ENCODE measurements at places on chromosomes 5 and 9.

GRCh38 chr5:18216016-18216415, 581.8 kb downstream of the TAF11L14 start:
- DNase-seq: no peak

GRCh38 chr9:16154521-16155078, 601.8 kb downstream of the CCDC171 start:
- DNase-seq: peak; percentile 34

GRCh38 chr5:91266184-91266705, 116.9 kb downstream of the ARRDC3 start:
- no peak for DNase-seq

GRCh38 chr5:125006011-125006685, 259.7 kb upstream of the ZNF608 start:
- DNase-seq: no peak

- DNase-seq: no peak
These were observed 9.2 kb upstream of the GPRIN1 start for GRCh38 chr5:176619203-176619568.

- no peak for DNase-seq
These were observed at the start of gene TRIM41 for GRCh38 chr5:181223058-181223728. TRIM41 (plus strand) TSS chr5:181223281; CDS start chr5:181224000, 719 bp downstream.

DNA sequence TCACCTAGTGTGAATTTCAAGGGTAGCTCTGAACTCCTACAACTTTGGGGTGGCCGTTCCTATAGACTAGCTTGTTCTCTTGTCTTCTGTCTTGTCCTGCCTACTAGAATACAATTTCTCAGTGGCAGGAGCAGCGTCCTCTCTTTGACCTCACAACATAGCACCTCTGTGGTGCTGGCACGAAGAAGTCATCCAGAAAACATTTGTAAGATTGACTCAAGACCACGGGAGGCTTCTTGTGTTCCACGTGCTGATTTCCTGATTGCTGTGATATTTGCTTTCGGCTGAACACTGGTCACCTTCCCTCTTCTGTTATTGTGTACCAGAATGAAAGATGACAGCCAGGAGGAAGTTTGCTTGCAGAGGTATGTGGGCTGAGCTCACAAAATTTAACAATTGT, 27.0 kb downstream of the SLC1A1 start:
- no peak for DNase-seq

DNA sequence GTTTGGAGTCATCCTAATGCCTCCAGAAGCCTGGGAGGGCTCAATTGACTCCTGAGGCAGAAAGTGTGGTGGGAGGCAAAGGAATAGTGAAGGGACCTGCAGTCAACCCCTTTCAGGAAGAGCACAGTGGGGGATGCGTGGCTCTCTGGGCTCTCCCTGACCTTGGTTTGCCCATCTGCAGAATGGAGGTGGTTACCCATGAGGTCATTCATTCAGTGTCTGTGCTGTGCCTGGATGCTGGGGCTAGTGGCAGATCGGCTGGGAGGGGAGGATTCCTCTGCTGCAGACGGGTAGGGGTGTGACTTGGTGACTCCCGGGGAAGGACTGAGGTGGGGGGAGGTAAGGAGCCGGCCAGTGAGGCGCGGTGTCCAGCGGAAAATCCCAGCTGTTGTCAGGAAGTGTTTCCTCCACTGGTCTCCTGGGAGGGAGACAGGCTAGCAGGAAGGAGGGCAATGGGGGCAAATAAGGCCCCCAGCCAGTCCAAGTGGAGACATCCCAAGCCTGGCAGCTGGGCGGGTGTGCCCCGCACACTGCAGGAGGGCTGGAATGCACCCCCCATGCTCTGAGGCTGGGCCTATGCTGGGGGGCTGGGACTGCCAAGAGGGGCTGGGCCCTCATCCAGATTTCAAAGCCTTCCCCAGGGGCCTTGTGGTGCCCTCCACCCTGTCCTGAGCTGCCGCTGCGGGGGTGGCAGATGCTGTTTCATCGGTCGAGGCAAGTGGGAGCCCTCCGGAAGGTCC, 10.9 kb downstream of the CXXC5 start:
- peak; percentile 48 for DNase-seq

GRCh38 chr9:92426501-92427145, 2.4 kb upstream of the OMD start:
- no peak for DNase-seq

DNA sequence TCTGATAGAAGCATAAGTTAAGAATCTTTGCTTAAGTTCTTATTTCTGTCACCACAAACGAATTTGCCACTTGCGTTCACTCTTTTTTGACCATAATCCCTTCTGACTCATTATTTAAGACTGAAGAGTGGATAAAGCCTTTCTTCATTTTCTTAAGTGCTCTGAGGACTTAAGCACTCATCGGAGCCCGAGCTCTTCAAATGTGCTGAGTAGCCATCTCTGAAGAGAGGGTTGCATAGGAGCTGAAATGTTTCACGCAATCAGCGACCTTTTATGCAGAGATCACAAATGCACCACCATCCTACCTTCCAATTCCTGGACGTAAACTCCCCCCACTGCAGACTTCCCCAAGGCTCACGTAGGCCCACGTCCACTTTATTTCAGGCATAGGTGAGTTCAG, 699.2 kb downstream of the IRX1 start:
- DNase-seq: no peak

DNA sequence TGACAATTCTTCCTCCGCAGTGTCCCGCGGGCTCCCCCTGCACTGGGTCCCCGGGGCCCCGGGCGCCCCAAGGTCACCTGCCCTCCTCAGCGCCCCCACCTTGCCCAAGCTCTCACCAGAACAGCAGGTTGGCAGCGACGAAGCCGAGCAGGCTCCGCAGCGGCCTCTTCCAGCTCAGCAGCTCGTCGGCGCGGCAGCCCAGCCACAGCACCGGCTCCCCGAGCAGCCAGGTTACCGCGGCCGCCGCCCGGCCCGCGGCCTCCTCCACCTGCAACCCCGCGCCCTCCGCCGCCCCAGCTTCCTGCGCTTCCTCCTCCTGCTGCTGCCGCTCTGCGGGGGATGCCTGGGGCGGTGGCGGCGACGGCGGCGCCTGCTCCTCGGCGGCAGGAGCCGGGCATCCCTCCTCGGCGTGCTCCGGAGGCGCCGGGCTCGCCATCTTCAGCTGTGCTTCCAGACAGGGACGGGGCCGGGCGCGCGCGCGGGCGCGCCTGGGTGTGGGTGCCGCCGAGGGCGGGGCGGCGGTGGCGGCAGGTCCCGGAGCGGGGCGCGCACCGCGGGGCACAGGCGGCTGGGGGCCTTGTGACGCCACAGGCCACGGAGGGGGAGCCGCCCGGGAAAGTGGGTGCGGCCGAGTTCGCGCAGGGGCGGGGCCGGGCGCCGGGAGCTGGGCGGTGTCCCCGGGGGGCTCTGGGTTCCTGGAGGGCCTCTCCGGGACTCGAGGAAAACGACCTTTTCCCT, at the start of gene RETREG1:
RETREG1 (minus strand) TSS at position 462 of the 738 bp plus-strand sequence; CDS start at position 436, 26 bp downstream.
- no peak for DNase-seq

- no peak for DNase-seq
These were observed 1.6 kb downstream of the ARSI start for GRCh38 chr5:150301170-150301505.

DNA sequence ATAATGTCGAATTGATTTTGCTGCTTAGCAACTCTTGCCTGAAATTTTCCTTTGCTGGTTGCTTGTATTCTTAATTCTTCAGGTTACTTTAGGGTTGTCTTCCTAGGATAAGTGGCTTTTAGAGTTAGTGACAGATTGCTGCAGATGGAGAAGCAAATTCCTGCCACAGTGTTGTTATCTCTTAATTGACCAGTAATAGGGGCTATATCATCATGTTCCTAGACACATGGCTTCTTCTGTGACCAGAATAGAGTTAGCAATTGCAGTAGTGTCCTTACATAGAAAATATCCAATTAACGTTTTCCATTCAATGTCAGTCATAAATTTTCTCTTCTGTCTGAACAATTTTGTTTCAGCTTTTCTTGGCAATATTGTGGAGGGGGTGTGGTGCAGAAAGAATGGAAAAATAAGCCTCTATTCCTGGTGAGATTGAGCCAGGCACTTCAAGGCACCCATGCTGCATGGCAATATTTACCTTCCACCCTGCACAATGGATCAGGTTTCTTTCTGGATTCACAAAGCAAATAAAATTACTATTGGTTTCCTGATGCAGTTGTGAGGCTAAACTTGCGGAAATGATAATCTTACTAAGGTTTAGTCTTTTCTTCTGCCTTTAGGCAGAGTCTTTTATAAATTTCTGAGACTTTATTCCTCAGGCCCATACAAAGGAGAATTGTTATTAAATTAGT, 1481.5 kb downstream of the EFNA5 start:
- DNase-seq: peak; percentile 19

GRCh38 chr5:31486441-31486840, 45.5 kb downstream of the DROSHA start:
- DNase-seq: no peak

- no peak for DNase-seq
These were observed 13.9 kb downstream of the NR2F1 start for GRCh38 chr5:93596676-93597490.

GRCh38 chr9:23849379-23850035, 23.5 kb upstream of the ELAVL2 start:
- DNase-seq: no peak

- no peak for DNase-seq
These were observed 69.1 kb downstream of the OTP start for GRCh38 chr5:77569409-77569808.

GRCh38 chr9:115213818-115214334, 95.9 kb upstream of the TNC start:
- no peak for DNase-seq

- no peak for DNase-seq
These were observed 123.9 kb downstream of the EHMT1 start for GRCh38 chr9:137742698-137743097.

- DNase-seq: no peak
These were observed 377.8 kb upstream of the IRX2 start for GRCh38 chr5:3129252-3129651.

- no peak for DNase-seq
These were observed 143.0 kb upstream of the TARS1 start for GRCh38 chr5:33297760-33298216.

- DNase-seq: no peak
These were observed 2.7 kb downstream of the CD274 start for GRCh38 chr9:5453004-5453403.

DNA sequence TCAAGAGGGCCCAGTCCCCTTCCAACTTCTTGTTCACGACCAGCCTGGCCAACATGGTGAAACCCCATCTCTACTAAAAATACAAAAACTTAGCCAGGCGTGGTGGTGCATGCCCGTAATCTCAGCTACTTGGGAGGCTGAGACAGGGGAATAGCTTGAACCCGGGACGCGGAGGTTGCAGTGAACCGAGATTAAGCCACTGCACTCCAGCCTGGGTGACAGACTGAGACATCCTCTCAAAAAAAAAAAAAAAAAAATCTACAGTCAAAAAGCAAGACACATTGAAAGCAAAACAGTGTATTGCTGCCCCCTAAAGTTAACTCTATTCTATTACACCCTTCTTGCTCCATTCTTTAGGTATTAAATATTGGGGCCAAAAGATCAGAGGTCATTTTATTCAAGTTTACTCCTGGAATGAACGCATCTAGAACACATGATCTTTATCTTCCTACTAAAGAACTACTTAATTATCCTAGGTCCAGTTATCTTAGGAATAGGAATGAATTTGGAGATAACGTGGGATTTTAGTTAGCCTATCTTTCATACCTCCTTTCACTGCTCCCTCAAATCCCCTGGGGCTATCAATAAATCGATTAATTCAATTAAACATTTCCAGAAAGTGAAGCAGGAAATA, 2.4 kb downstream of the ATG12 start:
- peak; percentile 12 for DNase-seq

DNA sequence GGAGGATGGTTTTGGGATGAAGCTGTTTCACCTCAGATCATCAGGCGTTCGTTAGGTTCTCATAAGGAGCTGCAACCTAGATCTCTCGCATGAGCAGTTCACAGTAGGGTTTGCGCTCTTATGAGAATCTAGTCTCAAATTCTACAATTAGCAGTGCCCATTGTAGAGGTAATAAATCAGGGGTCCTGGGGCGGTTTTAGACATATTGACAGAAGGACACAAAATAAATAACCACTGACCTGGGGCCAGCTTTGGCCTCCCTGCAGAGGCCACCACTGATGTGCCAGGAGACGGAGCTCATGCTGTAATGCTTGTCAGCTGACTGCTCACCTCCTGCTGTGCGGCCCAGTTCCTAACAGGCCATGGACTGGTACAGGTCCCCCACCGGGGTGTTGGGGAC, 67.6 kb upstream of the SPATA31D4 start:
- no peak for DNase-seq

DNA sequence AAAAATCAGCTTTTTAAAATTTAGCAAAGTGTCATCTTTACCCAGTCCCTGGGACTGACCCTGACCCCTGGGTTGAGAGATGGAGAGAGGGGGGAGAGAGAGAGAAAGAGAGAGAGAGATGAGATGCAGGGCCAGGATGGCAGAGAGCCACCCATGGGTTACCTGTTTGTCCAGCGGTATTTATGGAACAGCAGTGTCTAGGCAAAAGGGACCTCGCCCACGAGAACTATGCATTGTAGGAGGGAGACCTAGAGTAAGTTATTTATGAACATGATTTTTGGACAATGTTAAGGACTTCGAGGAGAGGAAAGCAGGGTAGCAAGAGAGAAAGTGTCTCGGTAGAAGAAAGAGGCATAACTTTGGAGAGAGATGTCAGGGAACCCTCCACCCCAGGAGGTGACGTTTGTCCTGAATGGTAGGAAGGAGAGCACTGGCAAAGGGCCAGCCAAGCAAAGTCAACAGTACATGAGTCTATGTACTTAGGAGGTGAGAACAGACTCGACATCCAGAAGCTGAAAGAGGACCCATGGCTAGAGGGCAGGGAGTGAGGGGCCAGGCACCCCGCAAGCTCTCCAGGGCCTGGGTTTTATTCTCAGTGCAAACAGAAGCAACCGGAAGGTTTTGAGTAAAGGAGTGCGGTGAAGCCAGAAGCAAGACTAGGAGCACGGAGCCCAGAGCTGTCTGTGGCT, 30.5 kb upstream of the MSX2 start:
- no peak for DNase-seq

- no peak for DNase-seq
These were observed 43.1 kb downstream of the CAMK2A start for GRCh38 chr5:150246429-150246828.

DNA sequence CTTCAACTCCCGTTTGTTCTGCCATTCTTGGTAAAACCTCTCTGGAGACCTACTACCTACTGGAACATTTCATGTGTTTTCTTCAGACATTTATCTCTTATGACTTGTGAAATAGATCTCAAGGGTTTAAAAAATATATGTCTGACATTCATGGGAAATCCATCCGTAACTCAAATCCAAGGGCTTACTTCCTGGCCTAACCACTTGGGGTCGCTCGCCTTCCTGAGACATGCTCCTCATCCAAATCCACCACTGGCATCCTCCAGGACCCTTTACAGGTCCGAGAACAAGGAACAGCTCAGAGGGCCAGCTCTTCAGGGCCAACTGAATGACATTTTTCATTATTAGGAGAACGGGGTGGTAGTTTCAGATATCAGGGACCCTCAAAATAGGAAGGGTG, 235.1 kb upstream of the TUT7 start:
- DNase-seq: no peak

DNA sequence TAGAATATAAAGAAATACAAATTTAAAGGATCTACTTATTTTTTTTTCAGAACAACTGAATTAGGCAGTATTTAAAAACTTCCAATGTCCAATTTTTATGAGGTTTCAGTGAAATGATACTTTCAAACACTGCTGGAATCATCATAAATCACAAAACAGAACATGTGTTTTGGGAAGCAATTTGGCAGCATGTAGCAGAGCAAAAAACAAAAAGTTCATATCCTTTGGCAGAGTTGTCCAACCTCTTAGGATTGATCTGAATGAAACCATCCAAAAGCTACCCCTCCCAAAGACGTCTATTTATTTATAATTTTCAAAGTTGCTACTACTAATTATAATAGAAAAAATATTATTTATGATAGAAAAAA, 192.4 kb upstream of the PUM3 start:
- peak; percentile 65 for DNase-seq

- no peak for DNase-seq
These were observed 5.8 kb upstream of the ZBTB43 start for GRCh38 chr9:126799034-126799433.

Data from NCI-H446 (cell line).